ENCODE measurements at places on chromosomes 12 and 14.

- DNase-seq: no peak
Observed at GRCh38 chr12:34398366-34398705, 376.0 kb downstream of the ALG10 start.

GRCh38 chr12:81974762-81975161 lies 215.6 kb upstream of the PPFIA2 start:
- no peak for DNase-seq

DNA sequence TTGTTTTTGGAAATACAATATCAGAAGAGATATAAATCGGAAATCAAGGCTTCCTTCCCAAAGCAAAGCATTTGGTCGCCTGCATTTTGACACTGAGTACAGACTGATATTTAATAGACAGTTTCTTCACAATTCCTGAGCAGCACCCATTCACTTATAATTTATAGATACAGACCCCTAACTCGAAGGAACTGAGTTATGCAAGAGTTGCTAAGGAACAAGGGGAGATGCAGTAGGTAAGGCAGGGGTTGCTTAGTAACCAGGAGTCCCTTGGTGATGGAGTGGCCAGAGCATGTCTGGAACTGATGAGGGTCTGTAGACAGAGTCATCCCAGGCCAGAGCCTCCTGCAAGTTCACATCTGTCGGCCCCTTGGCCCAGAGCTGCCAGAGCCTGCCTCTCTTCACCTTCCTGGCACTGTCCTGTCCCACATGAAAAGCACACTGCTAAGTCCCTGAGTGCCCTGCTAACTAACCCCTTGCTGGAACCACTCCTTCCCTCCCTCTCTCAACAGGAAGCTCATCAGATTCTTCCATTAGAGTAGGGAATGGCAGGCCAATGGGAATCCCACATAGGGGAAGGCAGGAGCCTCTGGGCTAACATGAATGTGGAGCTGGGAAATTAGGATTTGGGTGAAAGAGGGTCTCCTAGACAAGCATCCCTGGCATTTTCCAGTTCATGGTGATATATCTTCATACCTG lies 3.6 kb upstream of the DHRS2 start:
- no peak for DNase-seq

GRCh38 chr12:129862561-129863175 lies 41.2 kb downstream of the TMEM132D start:
- DNase-seq: no peak

DNA sequence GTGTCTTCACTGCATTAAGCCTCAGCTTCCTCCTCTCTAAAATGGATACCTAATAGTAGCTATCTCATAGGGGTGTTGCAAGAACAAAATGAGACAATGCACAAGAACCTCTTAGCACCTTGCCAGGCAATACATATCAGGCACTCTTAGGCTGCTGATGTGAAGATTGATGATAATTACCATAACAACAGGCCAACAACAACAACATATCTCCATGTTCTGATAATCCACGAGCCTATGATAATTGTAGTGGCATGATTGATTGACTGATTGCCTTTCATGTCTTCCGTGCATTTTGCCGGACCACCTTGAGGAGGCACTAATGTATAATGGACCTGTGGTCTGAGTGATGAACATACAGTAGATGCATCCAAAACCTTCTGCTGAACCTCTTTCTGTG lies 50.7 kb upstream of the WSCD2 start:
- DNase-seq: no peak

- DNase-seq: no peak
Observed at GRCh38 chr12:106580671-106581508, 1.9 kb upstream of the RFX4 start.

- peak; percentile 67 for DNase-seq
Observed at GRCh38 chr12:11958221-11959091, 112.3 kb upstream of the BCL2L14 start.

DNA sequence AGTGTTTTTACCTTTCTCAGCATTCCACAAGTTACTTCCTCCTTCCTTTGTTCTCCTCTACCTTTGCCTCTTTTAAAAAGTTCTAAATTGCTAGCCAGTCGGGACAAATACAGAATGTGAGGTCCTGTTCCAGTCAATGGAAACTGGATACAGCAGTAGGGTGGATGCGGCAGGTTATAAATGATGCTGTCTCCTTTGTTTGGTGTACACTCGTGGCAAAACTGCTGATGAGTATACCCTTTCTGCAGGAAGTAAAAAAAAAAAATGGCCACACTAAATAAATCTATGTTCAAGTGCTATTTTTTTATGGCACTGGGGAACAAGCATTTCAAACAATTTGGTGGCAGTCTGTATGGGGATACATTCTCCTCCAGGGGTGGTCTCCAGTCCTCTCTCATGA lies 27.5 kb downstream of the KLRK1 start:
- no peak for DNase-seq

GRCh38 chr12:64836856-64837255 lies 12.4 kb downstream of the TBC1D30 start:
- DNase-seq: no peak

GRCh38 chr14:103056322-103057027 lies 874 bp downstream of the CDC42BPB start:
- DNase-seq: no peak

- DNase-seq: no peak
Observed at GRCh38 chr12:4034921-4035320, 161.7 kb upstream of the PARP11 start.

DNA sequence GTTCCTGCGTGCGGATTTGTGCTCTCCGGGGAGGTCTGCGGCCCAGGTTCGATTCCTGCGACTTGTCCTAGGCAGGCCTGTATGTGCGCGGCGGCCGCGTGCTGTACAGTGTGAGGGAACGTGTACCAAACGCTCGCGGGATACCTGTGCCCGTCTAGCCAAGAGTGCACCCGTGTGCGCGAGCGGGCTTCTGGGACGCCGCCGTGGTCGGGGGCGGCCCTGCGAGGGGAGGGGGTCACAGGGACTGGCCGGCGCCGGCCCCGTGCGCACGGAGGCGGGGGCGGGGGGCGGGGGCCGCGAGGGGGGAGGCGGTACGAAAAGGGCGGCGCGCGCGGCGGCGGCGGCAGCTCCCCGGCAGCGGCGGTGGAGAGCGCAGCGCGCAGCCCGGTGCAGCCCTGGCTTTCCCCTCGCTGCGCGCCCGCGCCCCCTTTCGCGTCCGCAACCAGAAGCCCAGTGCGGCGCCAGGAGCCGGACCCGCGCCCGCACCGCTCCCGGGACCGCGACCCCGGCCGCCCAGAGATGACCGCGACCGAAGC lies at the start of gene DLK1:
TSS of gene DLK1 (plus strand) at position 343 of the 536 bp plus-strand sequence. CDS start at position 520, 177 bp downstream.
- no peak for DNase-seq

DNA sequence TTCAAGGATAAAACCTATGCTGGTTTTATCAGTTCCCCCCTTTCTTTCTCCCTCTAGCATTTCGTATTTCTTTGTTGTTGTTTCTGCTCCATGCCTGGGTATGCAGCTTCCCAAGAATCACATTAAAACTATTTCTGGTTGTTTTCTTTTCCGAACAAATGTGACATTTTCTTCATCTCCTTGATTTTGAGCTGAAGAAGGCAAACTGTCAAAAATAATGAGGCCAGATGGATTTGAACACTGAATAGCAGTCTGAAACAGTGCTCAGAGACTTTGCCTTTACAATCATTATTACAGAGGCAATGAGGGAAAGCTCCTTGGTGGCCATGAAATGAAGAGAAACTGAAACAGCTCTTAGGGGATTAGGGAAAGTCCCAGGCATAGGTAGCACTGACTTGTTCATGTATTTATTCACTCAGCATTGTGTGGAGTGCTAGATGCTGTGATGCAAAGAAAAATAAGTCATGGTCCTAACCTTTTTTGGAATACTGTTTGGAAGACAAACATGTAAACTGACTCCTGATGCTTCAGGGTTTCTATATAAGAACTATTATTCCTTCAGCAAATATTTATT lies 319.5 kb downstream of the FUT8 start:
- no peak for DNase-seq

GRCh38 chr14:96895658-96896271 lies 98.6 kb downstream of the VRK1 start:
- DNase-seq: no peak

- no peak for DNase-seq
Observed at GRCh38 chr12:49295082-49295936, at the start of gene PRPH. PRPH (plus strand) TSS chr12:49295147; CDS start chr12:49295201, 54 bp downstream.

- DNase-seq: no peak
Observed at GRCh38 chr12:132144810-132145168, 532 bp downstream of the NOC4L start.

GRCh38 chr12:100058482-100059029 lies 73.8 kb upstream of the ANKS1B start:
- peak; percentile 93 for DNase-seq

DNA sequence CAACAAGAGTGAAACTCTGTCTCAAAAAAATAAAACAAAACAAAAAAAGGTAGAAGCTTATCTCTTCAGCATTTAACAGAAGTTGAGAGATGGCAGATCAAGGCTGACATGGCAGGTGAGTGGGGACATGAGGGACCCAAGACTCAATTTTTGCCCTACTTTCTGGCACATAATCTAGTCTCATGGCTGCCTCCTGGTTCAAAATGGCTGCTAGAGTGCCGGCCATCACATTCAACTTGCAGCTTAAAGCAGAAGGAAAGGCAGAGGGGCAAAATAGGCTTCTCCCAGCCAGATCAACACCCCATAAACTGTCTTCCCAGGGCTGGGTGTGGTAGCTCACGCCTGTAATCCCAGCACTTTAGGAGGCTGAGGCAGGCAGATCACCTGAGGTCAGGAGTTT lies 784.9 kb downstream of the MED13L start:
- DNase-seq: no peak

- no peak for DNase-seq
Observed at GRCh38 chr12:8449355-8449859, 6.4 kb upstream of the CLEC6A start.

DNA sequence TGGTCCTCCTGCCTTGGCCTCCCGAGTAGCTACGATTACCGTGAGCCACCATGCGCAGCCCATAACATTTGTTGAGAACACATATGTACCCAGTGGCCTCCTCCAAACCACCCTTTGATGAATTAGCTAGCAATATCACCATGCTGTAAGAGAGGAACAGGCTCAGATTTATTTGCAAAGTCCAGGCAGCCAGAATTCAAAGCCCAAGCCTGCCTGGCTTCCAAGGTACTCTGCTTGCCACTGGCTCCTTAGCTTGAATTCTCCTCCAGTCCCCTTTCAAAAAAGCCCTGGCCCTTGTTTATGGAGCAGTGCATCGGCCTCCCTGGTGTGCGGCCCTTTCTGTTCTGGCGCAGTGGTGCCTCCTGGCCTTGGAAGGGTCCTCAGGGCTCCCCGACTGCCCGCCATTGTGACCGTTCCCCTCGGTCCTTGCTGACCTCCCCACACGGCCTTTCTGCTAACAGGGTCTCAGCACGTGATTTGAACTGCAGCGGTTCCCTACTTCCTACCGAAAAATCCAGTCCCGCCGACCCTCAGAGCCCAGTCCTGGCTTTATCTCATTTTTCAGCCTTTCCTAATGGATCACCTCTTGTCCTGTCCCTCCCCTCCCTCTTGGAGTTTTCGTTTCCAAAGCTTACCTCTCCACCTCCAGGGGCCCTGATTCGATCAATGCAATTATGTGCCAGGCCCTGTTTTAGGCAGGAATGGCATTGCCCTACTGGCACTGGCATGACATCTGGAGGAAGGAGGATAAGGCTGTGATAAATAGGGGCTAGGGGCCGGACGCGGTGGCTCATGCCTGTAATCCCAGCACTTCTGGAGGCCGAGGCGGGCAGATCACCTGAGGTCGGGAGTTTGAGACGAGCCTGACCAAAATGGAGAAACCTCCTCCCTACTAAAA lies 22.0 kb downstream of the SLC25A29 start:
- no peak for DNase-seq

GRCh38 chr12:81089412-81089811 lies 11.5 kb downstream of the ACSS3 start:
- no peak for DNase-seq

DNA sequence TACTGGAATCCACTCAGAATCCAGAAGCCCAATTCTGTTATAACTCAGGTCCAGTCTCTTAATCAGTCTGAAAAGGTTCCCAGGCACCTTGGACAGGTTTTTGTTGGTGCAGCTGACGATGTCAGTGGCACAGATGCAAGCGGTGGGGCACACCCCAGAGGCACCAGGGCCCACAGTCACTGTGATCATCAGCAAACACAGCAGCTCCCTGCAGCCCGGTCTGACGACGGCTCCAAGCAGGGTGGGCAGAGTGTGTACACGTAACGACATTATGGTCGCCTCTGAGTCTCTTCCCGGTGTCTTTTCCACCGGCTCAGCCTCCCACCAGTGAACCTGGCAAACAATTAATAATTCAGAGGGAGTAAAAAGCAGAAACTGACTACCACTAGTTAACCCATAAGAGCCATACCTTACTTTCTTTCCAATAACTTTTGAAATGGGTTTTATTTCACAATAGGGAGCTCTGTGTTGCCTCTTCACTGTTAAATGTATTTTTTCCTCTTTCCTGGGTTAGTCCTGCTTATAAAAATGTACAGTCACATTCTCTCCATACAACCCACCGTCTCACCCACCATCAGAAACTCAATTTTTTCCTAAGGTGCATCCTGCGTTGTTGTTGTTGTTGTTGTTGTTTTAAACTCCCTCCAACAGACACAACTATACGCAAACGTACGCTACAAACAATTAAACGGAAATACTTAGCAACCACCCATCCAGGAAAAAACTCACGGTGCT lies 521 bp upstream of the PCED1B start:
- no peak for DNase-seq

- no peak for DNase-seq
Observed at GRCh38 chr14:92897922-92898565, 24.9 kb upstream of the CHGA start.

DNA sequence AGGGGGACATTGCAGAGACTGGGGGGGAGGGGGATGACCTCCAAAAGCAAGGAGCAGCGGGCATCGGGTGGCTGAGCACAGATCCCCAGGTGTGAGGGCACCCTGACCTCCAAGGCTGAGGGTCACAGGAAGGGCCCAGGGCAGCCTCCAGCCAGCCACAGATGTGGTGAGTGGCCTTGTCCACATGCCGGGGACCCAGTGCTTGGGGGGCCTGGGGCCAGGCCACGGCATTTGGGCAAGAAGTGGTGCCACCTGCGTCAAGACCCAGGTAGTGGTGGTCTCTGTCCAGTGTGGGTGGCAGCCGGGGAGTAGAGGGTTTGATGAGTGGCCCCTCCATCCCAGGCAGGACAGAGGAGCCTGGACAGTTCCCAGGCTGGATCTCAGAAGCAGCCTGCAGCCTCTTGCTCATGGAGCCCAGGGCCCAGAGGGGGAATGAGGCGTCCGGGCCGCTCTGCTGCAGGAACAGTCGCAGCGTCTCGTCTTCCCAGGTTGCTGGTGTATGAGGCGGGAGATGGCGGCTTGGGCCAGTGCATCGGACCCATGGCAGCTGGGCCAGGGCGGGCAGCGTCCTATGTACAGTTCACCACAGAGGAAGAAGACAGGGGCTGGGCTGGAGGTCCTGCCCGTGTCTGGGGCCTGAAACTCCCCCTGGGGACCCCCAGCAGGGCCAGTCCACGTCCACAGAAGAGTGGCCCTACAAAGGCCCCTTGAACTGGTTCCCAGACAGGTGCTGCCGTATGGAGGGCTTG lies 33.5 kb downstream of the CCNK start:
- DNase-seq: no peak

Measured in AG09309 (cell line).